ENCODE measurements at places on chromosomes 7 and 10. TPM values are rescaled to one million over a fixed set of nuclear protein-coding genes. Genes with fewer than 3 reads are reported as not detected.

- no peak for DNase-seq
Measured at GRCh38 chr10:35172146-35172545, 45.5 kb downstream of the CREM start.

DNA sequence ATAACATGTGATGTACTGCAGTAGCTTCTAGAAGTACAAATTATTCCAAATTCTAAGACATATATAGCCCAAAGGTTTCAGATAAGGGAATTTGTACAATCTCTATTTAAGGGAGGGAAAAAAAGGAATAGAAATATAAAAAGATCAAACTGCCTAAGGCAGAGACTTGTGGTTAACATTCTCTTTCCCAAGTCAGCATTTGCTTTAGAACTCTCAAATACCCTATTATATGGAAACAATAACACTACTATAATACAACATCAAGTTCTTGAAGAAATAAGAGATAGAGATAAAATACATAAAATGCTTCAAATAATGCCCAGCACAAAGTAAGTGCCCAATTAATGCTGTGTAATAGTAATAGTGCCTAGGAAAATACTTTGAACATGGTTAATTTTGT is 123.1 kb downstream of the CRPPA start:
- no peak for DNase-seq

GRCh38 chr7:142001163-142001874 is 5.6 kb downstream of the MGAM start:
- no peak for DNase-seq

ADAM12 gene
- 0.20 TPM for total RNA-seq

SLC13A4 gene
- total RNA-seq: not detected

DNA sequence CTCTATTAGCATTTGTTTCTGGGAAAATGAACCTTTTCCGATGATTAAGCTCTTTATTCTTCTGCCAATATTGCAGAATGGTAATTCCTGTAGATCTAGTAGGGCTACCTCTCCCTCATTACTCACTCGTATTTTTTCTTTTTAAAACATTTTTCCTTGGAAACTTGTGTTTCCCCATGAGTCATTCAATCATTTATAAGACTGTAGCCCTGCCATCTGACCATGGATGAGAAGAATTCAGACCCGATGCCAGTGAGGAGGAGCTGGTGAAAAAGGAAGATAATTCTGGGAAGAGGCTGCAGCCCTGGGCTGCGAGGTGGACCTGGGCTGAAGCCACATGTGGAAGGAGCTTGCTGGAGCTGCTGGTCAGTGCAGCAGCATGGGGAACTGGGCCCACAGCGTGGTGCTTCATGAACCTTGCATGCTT is 242.8 kb downstream of the KLF6 start:
- no peak for DNase-seq

LIPJ gene
- total RNA-seq: 0.34 TPM

GRCh38 chr10:50360077-50360850 is 108.9 kb upstream of the ASAH2 start:
- DNase-seq: no peak

- DNase-seq: peak; percentile 46
Measured at GRCh38 chr7:134444198-134444960, 14.5 kb downstream of the AKR1B1 start.

- DNase-seq: no peak
Measured at GRCh38 chr7:64863021-64863420, 40.1 kb upstream of the ZNF273 start.

- DNase-seq: no peak
Measured at GRCh38 chr10:121457729-121458128, 140.5 kb downstream of the FGFR2 start.

GRCh38 chr7:102085218-102085772 is 201.4 kb upstream of the SH2B2 start:
- DNase-seq: no peak

ZEB1 gene
- 28.1 TPM for total RNA-seq

DNA sequence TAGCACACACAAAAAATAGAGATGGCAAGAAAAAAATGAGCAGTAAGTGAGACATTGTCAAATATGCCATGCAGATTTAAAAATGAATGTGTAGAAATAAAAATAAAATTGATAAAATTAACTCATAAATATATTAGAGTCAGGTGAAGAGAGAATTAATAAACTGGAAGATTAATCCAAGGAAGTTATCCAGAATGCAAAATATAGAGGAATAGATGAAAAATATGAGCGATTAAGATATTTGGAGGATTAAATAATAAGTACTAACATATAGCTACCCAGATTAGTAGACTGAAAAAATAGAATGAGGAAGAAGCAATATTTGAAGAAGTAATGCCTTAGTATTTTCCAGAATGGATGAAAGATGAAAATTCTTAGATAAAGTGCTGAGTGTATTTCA is 103.4 kb downstream of the GPR158 start:
- DNase-seq: no peak

- no peak for DNase-seq
Measured at GRCh38 chr7:82755705-82756551, 312.4 kb upstream of the CACNA2D1 start.

GRCh38 chr7:5435291-5436002 is 11.8 kb upstream of the TNRC18 start:
- no peak for DNase-seq

- DNase-seq: no peak
Measured at GRCh38 chr7:50718311-50718710, 64.4 kb downstream of the GRB10 start.

DNA sequence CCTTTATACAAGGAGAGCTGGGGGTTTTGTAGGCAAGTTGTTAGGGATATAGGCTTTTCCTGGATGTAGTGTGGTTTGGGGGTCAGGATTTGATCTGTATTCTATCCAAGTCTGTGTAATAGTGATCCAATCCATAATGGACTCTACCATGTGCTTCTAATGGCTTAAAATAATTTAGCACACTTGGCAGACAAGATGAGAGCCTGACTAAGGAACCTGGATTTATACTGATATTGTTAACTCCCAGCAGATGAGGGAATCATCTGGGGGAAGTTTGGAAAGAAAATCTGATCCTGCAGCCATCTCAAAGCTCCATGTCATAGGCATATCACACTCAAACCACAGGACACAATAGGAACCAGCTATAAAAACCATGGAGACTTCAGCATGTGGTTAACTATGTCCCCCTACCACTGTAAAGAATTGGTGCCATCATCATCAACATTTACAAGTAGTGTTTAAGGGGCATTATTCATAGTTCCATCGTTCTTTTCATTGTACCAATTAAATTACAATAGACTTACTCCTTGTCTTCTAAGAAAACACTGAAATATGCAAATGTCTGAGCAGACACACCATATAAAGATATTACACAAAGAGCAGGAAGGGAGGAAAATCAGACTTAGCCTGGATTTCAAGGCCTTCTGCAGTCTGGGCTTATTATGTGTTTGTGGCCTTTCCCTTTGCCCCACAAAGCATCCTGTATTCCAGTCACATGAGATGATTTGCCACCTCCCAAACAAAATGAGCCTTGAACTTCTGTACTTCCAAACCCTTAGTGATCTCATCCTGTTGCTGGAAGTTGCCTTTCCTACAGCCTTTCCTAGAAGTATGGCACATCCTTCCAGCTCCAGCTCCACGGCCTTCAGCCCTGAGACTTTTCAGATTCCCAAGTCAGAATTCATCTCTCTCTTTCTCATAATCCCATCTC is 22.5 kb upstream of the HPS1 start:
- DNase-seq: no peak

DNA sequence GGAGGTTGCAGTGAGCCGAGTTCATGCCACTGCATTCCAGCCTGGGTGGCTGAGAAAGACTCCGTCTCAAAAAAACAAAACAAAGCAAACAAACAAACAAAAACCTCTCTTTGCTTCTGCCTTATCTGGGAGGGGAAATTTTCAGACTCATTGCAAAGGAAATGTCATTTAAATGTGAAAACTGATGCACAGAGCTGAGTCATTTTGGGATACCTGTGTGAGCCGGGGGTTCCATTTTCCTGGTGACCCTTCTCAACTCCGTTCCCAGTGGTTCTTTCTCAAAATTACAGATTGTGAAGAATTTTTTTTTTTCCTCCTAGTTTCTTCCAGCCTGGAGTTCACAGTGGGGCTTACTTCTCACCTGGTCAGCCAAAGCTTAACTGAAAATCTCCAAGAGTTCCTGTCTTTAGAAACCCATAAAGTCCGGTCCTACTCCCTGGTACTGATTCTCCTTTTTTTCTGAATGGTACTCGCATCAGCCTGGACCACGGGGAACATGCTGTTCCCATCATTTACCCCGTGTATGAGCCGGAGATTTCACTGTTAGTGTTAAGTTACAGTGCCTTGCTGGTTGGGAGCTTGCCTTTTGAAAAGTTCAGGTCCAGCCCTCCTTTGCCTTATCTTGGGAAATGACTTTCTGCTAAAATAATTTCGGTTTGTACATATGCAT is 56.9 kb downstream of the RBM20 start:
- DNase-seq: no peak

RHOBTB1 gene
- 5.8 TPM for total RNA-seq

DNA sequence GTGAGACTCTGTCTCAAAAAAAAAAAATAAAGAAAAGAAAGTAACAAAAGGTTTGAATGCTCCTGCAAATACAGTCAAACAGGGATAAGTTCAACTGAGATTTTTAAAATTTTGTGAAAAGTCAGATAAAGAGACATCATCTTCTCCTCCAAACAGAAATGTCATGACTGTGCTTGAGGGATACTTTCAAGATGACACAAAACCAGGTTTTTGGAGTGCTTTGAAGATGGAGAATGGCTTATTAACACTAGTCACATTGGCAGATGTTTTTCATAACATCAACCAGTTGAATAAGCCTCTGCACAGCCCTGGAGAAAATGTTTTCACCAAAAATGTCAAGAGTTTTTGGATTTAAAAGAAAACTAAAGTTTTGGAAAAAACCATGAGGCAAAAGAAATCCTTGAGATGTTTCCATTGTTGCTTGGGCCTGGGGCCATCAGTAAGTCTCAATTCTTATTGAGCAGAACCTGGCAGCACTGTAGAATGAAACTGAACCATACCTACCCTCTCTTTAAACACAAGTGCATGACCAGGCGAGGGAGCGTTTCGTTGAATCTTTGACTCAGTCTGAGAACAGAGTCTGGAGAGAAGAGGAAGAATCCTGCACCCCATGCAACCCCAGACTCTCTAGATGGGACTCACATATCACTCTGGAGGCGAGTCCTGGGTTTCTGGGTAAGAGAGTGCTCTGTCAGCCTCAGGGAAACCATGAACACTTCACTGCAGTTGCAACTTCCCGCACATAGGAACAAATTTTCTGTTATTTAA is 37.4 kb upstream of the PRKCQ start:
- DNase-seq: no peak

GRCh38 chr10:128048819-128049210 is 77.4 kb downstream of the MKI67 start:
- no peak for DNase-seq

KNDC1 gene
- 0.32 TPM for total RNA-seq

DNA sequence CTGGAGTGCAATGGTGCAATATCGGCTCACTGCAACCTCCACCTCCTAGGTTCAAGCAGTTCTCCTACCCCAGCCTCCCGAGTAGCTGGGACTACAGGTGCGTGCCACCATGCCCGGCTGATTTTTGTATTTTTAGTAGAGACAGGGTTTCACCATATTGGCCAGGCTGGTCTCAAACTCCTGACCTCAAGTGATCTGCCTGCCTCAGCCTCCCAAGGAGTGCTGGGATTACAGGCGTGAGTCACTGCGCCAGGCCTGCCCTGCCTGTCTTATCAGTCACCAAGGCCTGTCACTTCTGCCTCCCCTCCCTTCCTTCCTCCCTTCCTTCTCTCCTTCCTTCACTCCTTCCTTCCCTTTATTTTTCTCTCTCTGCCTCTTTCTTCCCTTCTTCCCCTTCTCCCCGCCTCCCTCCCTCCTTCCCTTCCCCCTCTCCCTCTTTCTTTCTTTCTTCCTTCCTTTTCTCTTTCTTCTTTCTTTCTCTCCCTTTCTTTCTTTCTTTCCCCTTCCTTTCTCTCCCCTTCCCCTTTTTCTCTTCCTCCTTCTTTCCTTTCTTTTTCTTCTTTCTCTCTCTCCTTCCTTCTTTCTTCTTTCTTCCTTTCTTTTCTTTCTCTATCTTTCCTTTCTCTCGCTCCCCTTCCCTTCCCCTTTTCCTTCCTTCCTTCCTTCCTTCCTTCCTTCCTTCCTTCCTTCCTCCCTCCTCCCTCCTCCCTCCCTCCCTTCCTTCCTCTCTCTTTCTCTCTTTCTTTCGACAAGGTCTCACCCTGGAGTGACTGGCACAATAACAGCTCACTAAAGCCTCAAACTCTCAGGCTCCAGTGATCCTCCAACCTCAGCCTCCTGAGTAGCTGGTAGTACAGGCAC is 3.1 kb upstream of the ST7 start:
- no peak for DNase-seq

GRCh38 chr7:158373476-158374133 is 214.0 kb downstream of the PTPRN2 start:
- no peak for DNase-seq

DNA sequence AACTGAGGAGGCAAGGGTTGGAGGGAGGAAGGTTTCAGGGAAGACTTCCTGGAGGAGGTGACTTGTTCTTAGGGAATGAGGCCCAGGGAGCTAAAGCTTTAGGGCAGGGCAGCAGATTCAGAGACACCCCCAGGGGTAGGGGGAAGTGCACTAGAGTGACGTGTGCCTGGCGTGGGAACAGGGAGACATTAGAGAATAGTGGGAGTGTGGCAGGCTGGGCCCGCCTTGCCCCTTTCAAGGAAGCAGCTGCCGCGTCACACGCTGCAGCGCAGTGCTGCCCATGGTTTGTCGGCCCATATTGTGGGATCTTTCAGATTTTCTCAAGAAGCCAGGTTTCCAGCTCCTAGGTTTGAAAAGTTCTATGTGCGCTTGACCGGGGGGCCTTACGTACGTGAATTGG is 139.4 kb downstream of the LHPP start:
- peak; percentile 16 for DNase-seq

SPDYE5 gene
- total RNA-seq: not detected

- DNase-seq: peak; percentile 52
Measured at GRCh38 chr10:114100848-114101741, 57.4 kb downstream of the ADRB1 start.

GNAT3 gene
- not detected for total RNA-seq

NPSR1 gene
- total RNA-seq: not detected

CABCOCO1 gene
- total RNA-seq: not detected

EN2 gene
- not detected for total RNA-seq

RNF32 gene
- 3.5 TPM for total RNA-seq

DNA sequence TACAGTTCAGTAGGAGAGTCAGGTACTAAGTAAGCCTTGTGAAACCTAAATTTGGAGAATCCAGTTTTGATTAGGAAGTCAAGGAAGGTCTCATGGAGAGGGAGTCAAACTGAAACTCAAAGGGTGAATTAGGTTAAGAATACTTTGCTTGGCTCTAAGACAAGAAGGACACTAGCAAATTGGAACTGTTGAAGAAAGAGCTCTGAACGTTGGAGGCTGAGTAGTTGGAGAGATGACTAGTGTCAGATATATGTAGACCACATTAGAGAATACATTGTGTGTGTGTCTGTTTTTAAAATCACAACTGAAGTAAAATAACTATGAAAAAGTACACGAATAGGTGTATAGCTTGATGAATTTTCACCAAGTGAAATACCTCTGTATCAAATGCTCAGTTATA is 6.3 kb downstream of the VPS26A start:
- DNase-seq: no peak

DNA sequence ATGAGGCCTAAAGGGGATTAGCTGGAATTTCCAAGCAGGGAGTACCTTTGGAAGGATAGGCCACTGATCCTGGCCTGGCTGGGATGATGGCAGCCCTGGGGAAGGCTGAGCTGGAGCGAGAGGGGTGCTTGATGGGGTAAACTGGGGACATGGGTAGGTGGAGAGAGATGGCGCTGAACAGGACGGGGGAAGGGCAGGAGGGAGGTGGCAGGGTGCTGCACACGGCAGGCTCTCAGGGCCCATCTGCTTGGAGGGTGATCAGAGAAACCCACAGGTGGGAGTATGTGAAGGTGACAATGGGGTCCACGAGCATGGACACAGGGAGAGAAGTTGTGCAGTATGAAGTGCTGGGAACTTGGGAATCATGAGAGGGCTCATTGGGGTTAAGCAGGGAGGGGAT is 10.3 kb downstream of the MAT1A start:
- DNase-seq: no peak
